ENCODE measurements at places on chromosomes 2 and 18. TPM values are rescaled to one million over a fixed set of nuclear protein-coding genes. Genes with fewer than 3 reads are reported as not detected.

Gene IL37
- total RNA-seq: not detected

Gene C2orf78
- not detected for total RNA-seq

Gene DNAJC5G
- not detected for total RNA-seq

Gene ZRANB3
- 6.6 TPM for total RNA-seq

Gene CYTIP
- total RNA-seq: not detected

Gene MAP2
- total RNA-seq: 0.82 TPM

Gene ZNF892
- 0.17 TPM for total RNA-seq

Gene FBXO48
- total RNA-seq: 0.52 TPM

Gene TGFBRAP1
- total RNA-seq: 17.1 TPM

Gene SERPINB8
- 10.1 TPM for total RNA-seq

All from A549 treated with CORT108297 at 1 μM for 4 hours (cell line).